Daoy (cell line): ENCODE measurements at places on chromosomes 6 and 20. TPM values are rescaled to one million over a fixed set of nuclear protein-coding genes. Genes with fewer than 3 reads are reported as not detected.

- DNase-seq = no peak
Observed at GRCh38 chr6:41964201-41964887, 22.7 kb upstream of the CCND3 start.

DNA sequence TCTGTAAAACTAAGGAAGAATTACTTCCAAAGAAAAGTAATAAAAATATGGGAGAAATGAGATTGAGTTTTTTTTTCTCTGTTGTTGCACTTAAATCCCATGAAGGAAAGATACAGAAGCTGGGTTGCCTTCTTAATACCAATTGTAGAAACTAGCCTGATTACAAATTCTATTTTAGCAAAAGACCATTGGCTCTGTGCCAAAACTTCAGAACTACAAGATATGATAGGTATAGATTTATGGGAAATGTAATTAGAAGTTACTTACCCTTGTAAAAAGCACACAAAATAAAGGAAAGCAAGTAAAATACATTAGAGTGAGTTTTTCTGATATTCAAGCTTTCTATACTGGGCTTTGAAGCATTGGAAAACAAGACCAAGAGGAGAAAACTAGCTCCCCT, 73.5 kb upstream of the SCGN start:
- no peak for DNase-seq

GRCh38 chr20:49915118-49915379, 280 bp downstream of the SPATA2 start:
- DNase-seq = no peak

DNA sequence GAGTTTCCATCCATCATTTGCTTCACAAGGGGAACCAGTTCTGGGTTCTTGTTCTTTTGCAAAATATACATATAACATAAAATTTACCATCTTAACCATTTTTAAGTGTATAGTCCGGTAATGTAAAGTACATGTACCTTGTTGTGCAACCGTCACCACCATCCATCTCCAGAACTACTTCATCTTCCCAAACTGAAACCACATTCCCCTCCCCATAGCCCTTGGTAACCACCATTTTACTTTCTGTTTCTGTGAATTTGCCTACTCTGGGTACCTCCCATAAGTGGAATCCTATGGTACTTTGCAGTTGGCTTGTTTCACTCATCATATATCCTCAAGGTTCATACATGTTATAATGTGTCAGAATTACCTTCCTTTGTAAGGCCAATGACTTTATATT, 70.3 kb upstream of the DSP start:
- DNase-seq = no peak

DNA sequence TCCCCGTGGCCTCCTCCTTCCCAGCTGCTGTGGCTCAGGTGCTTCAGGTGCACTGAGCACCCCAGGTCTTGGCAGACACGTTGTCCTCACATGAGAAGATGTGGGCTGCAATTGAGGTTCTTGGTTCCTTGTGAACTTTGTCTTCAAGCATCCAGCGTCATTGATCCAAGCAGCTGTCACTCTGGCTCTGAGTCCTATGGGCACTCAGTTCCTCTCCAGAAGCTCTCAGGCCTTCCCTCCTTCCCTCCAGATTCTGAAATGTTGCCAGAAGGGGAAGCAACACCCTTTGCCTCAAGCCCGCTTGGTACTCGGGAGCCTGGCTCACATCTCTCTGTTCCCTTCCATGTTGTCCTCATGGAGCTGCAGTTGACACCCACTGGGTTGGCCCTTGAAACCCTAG, 8.4 kb upstream of the MRGBP start:
- DNase-seq = no peak

DNA sequence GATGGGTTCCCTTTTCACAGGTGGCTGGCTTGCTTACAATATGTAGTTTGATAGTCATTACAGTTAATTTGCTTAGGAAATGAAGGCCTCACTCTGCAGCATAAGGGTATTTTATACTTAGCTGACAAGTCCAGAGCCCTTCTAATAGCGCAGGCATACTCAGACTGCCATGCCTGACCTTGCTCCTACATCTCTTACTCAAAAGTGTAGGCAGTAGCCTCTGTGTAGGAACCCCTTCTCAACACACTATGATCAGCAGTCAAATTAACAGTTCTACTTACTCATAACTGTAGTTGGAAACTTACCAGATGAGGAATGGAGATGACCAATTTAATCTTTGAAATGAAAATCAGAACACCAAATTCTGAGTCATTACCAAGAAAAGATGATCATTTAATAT, 373.5 kb downstream of the TBC1D32 start:
- no peak for DNase-seq

DNA sequence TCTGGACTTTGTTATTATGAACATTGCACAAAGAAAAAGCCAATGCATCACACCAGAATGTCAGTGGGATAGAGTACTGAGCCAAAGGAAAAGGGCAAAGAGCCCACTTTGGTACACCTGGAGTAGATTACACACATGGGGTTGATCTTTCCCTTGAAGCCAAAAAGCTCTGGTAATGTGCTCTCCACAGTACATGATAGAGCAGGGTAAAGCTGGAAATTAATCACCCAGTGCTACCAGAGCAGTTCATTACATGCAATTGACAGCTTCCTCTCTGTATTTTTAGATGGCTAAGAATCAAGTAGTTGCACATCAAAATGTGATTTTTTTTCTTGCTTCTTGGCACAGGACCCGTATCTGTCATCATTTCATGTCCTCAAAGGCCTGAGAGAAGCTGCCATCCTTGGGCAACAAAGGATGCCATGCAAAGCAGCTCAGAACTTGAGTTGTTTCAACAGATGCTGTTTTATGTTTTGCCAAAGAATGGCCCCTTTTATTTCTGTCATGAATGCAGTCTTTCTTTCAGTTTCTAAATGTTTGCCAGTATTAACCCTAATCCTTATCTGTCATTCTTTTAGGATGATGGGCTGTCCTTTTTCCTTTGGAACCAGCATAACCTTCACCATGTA, 88.1 kb downstream of the HDGFL1 start:
- no peak for DNase-seq

GRCh38 chr6:15340775-15341174, 94.9 kb downstream of the JARID2 start:
- no peak for DNase-seq

GRCh38 chr20:58008866-58009265, 219.6 kb downstream of the ANKRD60 start:
- DNase-seq = no peak

DNA sequence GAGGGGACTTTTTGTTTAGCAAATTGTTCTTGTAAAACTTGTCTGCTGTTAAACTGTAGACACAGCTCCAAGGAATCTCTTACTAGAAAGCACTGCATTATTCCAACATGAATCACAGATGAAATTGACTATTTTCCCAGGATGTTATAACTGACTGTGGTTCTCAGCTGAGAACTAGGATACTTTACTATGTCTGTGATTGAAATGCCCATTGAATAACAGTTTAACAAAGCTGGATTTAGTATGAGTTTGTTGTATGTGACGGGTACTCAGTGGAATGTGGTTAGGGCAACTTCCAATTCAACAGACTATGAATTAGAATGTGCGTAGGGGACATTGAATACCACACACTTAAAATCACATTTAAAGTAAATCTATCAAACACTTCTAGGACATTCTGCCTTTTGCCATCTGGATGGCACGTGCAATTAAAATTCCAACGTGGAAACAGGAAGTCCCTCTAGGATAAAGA, 193.4 kb upstream of the PREP start:
- peak; percentile 84 for DNase-seq

- peak; percentile 92 for DNase-seq
Observed at GRCh38 chr6:45626087-45626891, 248.6 kb upstream of the SUPT3H start.

- DNase-seq = no peak
Observed at GRCh38 chr20:5703681-5704101, 46.5 kb upstream of the SHLD1 start.

DNA sequence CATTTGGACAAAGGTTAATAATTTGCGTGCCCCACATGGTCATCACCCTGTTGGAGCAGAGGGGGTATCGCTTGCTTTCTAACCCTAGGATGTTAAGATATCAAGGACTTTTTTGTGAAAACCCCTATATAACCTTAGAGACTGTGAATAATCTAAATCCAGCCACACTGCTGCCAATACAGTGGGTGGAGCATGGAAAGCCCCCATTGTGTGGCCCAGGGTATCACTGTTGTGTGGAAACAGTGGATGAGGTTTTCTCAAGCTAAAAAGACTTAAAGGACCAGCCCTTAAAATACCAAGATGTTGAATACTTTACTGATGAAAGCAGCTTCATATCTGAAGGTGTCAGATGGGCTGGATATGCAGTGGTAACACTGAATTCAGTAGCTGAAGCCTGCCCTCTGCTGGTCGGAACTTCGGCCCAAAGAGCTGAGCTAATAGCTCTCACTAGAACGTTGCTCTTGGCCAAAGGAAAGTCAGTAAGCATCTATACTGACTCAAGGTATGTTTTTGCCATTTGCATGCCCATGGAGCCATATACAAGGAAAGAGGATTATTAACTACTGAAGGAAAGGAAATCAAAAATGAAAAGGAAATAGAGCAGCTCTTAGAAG, 695.2 kb downstream of the PHF3 start:
- no peak for DNase-seq

Gene PRRT1
- not detected in 2 replicates for total RNA-seq

Gene HLA-F
- total RNA-seq = 19.9 and 21.8 TPM in 2 replicates

Gene KCNK16
- total RNA-seq = not detected in 2 replicates

Gene LAMP5
- not detected in 2 replicates for total RNA-seq

Gene IP6K3
- not detected in 2 replicates for total RNA-seq
